ENCODE measurements at places on chromosomes 3 and 15. TPM values are rescaled to one million over a fixed set of nuclear protein-coding genes. Genes with fewer than 3 reads are reported as not detected.

BNC1 gene
- 0.17 TPM for polyA plus RNA-seq

SLC28A1 gene
- polyA plus RNA-seq, result 7.5 TPM

DNA sequence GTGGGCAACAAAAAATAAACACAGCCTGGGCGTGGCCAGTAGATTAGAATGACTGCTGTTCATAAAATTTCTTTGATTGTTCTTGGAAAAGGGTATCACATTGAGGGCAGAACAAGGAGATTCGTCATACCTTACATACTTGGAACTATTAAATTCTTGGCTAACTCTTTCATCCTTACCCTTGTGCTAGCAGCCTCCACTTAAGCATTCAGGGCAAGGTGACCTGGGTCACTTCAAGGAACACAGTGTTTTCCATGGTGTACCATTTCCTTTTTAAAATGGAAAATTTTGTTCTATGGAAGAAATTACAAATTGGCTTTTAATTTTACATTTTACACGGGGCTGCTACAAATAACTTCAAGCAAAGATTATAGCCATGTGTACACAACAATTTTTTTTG is 60.8 kb downstream of the MINDY4B start:
- DNase-seq, result no peak

DNA sequence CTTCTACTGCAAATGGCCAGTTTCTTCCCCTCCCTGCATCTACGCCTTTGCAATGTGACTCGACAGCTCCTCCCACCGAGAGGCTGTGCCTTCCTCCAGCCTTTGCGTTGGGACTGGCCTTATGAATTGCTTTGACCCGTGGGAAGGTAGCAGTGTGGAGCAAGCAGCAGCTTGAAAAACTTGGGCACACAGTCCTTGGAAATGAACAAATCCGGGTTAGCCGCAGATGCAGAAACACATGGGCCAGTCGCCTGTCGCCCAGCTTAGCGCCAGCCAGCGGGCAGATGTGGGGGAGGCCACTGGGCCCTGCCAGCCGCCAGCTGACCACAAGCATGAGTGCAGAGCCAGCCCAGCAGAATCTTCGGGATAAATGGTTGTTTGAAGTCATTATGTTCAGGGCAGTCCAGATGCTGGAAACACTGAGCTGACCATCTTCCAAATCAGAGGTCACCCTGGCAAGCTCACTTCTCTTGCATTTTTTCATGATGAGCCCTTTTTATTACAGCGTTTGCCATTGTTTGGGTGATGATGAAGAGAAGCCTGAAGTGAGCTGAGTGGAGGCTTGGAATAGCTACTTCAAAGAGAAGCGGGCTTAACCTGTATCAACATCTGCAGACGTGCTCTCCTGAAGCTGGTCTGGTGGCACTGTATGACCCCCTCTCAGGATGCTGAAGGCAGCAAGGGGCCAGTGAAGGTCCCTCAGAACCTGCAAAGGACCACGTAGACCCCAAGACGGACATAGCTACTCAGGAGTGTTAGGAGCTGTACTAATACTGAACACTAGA is 9.8 kb downstream of the SELENOS start:
- DNase-seq, result no peak

DNA sequence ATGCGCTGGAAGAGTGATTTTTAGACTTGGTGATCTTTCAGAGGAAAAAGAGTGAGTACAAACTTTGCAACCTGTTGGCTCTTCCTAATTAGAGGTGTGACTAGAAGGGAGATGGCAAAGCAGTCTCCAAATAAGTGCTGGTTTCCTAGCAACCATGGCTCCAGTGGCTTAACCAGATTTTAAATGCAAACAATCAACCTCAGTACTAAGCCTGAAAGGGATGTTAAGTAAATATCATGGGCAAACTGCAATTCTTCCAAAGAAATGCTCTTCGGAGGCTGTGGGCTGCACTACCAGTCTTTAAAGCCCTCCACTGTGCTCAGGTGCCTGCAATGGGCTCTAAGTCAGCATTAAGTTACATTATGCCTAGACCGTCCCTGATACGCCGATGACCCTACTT is 678.1 kb upstream of the CCDC54 start:
- DNase-seq, result no peak

- DNase-seq, result no peak
Measured at GRCh38 chr15:27441120-27441519, 470.1 kb downstream of the GABRG3 start.

Measured in left kidney (tissue), 8 donors.